ENCODE measurements at places on chromosomes 7 and 10.
A peak's percentile ranks its signal among the peaks of the same experiment; 100 is the strongest.

DNA sequence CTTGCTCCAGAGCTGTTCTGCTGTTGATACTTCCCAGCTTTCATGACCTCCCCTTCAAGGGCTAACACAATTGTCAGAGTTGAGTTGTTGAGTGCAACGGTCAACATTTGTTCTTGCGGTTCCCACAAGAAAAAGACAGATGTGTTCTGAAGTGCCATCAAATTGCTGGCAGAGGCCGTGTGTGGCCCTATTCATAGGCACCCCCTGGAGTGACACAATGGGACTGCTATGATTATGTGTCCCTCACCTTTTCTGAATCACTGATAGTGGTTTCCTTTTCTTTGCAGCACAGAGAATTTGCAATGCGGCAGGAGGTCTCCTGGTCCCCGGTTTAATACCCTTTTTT lies 5.8 kb upstream of the IGFBP1 start:
- no peak for DNase-seq

GRCh38 chr7:68707159-68707558 lies 891.1 kb upstream of the AUTS2 start:
- no peak for DNase-seq

DNA sequence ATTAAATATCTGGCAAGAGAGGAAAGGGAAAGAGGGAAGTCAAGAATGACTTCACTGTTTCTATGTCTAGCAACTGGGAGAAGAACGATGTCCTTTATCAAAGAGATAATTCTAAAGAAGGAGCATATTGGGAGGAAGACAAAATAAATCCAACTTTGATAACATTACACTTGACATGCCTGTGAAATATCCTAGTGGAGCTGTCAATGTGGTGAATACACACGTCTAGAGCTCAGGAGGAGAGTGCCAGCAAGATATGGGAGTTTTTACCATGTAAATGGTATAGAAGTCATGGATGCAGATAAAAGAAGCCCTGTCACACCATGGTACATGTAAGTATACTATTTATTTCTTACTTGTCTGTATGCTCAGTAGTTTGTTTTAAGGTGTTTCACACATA lies 356.7 kb downstream of the HPSE2 start:
- no peak for DNase-seq

GRCh38 chr10:117884592-117884991 lies 162.1 kb downstream of the RAB11FIP2 start:
- no peak for DNase-seq

GRCh38 chr10:94315024-94315451 lies 47.7 kb downstream of the NOC3L start:
- no peak for DNase-seq

DNA sequence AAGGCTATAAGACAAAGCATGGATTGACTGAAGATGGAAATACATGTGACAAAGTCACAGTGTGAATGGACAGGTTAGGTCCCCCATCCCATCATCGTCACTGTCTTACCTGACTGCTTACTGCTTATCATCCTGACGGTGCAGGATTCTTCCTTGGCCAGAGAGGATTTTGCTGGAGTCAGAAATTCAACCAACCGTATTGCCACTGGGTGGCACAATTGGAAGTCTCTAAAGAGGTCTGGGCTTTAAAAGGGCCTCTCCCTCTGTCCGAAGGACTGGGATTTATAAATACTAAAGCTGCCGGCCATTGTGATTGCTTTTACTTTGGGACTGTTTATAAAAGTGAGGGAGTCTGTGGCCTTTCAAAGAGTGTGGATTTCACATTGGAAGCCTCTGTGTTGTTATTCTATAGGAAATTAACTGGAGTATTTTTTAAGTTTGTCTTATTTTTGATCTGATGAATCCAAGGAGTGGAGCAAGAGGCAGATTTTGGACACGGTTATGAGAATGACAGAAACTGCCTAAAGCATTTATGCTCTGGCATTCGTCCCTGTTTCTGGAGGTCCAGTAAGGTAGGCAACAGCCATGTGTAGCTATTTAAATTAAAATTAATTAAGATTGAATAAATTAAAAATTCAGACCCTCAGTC lies 113.3 kb upstream of the CREB5 start:
- no peak for DNase-seq

GRCh38 chr10:124744102-124745050 lies at the start of gene FAM53B:
FAM53B (minus strand) TSS chr10:124744378; CDS start chr10:124706713, 37,665 bp downstream.
- DNase-seq, result peak; percentile 76

DNA sequence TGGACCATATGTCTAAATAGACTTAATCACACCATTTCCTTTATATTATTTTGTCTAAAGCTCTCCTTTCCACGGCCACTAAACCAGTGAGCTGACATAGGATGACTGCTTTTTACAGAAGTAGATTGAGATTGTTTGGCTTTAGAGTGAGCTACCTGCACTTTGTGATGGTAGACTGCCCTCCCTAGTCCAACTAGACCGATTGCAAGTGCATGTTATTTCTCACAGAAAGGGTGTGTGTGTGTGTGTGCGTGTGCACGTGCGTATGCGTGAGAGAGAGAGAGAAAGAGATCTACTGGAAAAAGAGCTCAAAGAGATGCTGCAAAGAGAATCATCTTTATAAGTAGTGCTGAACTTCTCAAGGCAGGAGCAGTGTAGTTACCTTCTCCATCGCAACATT lies 60.7 kb downstream of the VCL start:
- peak; percentile 66 for DNase-seq

DNA sequence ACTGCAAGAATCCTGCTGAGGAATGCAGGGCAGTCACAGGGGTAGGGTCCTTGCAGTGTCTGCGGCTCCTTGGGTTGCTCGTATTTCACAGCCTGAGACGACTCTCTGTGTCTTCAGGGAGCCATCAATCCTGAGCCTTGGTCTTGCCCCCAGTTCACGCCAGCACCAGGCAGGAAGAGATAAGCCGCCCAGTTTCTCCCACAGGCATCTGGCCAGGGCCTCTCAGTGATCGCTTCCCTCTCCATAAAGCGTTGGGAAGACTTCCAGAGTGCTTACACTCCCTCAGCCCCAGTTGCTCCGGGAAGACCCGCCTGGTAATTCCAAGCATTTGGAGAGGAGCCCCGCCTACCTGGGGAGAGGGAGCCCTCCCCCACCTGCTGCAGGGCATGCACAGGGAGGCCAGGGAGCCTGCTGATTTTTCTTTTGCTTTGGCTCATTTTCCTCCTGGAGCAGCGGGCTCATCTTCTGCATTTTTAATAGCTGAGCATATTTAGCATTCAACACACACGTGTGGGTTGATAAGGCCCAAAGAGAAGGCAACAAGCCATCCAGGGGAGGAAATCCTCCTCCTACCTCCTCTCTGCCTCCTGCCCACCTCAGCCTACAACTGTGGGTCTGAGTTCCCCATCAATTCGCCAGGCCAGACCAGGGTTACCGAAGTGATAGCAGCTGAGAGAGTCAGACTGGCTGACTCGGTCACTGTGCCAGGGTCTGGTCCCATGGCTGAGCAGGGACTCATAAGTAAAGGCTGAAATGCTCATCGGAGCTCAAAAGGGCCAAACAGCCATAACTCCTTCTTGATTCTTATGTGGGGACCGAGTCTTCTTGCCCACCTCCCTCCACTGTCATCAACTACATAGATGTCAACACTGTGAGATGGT lies 74.4 kb upstream of the EFCAB10 start:
- DNase-seq, result no peak

- DNase-seq, result peak; percentile 43
Observed at GRCh38 chr7:8035647-8036518, 67.3 kb downstream of the GLCCI1 start.

GRCh38 chr7:28163949-28164348 lies 16.6 kb downstream of the JAZF1 start:
- DNase-seq, result no peak

DNA sequence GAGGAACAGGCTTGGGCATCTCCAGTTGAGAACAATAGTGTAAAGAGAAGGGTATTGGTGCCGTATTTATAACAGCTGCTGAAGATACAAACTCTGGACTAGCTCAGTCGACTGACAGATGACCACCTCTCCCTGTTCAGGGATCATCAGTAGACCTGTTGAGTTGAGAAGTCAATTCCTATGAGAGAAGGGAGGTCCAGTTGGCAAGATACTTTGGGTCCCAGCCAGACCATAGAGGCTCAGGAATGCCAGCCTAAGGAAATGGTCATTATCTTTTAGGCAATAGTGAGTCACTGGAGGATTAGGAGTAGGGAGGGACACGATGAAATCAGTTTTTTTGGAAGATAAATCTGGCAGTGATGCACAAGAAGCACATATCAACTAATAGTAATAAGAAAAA lies 202.9 kb downstream of the TRIL start:
- DNase-seq, result no peak

GRCh38 chr10:896982-897381 lies 34.5 kb downstream of the LARP4B start:
- no peak for DNase-seq

DNA sequence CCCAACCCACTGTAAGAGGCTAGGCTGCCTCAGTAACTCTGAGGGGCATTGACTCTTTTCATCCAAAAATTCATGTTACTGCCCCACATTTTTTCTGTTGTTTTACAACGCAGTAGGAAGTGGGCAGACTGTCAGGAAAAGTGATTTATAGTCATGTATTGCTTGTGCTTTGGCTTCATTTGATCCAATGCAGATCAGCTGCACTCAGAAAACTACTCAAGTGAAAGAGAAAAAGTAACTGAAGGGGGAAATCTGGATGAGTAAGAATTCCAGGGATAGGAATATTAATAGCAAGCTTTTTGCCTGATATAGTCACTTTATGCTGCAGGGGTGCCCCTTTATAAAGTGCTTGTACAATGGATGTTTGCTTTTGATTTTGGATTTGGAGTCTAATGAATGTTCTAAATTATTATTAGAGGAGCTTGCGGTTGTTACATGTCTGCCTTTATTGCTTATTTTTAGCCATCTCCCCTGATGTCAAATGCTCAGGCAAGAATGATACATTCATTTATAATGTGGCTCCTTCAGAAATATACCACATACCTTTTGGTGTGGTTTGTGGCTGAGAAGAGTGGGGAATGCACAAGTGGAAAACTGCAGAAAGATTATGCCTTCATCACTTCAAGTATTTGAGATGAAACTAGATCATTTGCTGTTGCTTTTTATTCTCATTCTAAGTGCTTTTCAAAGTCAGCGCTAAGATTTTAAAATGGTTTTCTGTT lies 86.1 kb downstream of the EGFR start:
- DNase-seq, result no peak

DNA sequence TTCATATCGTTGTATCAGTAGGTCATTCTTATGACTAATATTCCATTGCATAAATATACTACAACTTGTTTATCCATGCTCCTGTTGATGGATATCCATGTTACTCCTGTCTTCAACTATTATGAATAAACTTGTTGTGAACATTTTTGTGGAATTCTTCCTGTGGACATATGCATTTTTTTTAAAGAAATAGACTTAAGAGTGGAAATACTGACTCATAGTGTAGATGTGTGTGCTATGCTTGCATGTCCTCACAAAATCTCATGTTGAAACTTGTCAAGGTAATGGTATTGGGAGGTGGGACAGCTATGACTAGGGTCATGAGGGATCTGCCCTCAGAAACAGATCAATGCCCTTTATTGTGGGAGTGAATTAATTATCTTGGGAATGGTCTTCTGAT lies 240.5 kb upstream of the PRSS58 start:
- DNase-seq, result no peak

- peak; percentile 35 for DNase-seq
Observed at GRCh38 chr7:25619963-25620799, 391.9 kb upstream of the NPVF start.

GRCh38 chr10:48316236-48316635 lies 9.8 kb downstream of the MAPK8 start:
- DNase-seq, result no peak

- DNase-seq, result no peak
Observed at GRCh38 chr7:18960725-18961124, 156.7 kb downstream of the TWIST1 start.

GRCh38 chr10:100836891-100837290 lies 75.9 kb upstream of the SLF2 start:
- no peak for DNase-seq

GRCh38 chr10:125018576-125019143 lies 76.7 kb downstream of the ZRANB1 start:
- DNase-seq, result no peak

DNA sequence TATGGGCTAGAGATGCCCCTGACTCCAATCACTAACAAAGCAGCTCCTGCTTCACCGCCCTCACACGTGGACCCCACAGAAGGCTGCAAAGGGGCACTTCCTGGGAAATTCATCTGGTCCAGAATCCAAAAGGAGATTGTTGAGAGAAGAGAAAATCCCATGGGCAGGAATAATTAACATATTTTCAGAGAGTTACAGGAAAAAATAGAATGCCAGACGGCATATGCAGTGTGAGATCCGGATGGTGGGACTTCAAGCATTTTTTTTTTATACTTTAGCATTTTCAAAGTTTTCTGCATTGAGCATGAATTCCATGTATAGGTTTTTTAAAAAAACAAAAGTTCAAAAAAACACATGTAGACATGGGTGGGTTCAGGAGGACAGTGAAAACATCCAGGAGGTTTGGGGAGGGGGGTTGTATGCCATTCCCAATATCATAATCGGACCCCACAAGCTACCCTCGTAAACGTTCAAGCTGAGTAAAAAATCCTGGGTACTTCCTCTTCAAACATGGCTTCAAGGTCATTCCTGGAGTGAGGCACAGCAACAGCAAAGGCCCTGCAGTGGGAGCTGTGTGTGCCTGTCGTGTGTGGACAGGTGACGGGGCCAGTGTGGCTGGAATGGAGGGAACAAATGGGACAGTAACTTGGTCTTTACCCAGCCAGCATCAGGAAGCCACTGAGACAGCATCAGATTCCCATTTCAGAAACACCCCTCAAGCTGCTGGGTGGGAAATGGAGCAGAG lies 128.1 kb downstream of the SLIT1 start:
- DNase-seq, result no peak

DNA sequence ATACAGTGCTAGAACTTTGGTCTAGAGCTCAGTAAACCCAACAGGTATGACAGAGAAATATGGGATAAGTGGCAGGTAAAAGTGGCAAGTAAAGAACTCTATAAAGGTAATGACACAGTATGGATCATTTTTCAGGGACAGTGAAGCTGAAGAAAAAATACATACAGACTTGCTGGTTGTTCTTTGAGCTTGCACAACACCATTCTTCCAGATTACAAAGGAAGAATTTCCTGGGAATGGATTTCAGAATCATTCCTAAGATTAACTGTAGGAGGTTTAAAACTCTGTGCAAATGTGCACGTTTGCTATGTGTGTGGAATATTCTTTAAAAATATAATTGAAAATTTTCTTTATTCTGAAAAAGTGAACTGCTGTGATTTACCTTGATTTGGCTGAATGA lies 36.0 kb downstream of the PHF14 start:
- DNase-seq, result no peak

- DNase-seq, result no peak
Observed at GRCh38 chr10:96636551-96636950, 49.7 kb upstream of the TM9SF3 start.

DNA sequence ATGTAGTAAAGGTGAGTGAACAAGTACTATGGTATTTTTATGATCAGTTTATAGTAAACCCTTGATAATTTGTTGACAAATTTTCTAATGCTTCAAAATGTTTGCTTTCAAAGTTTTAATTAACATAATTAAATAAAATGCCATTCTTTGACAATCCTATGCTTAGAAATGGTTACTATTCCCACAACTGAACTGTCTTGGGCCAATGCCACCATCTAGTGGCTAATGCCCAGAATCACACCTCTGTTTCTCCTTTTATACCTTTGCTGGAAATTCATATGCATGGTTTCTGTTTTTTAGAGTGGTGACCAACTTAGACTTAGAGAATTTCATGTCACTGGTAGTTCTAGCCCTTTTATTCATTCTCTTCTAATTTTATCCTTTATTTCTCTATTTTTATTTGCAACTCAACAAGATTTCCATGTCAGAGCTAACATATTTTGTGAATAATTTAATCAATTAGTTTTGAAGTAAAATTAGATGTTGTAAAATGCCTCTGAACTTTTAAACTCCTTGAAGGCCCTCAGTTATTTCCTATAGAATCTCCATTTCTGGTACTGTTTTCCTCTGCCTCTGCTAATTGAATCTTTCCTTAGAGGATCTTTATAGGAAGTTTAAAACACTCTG lies 31.1 kb downstream of the PCGF5 start:
- peak; percentile 76 for DNase-seq

All from CD4-positive, CD25-positive, alpha-beta regulatory T cell (primary cell).